Fibroblast of skin of right quadriceps (primary cell): ENCODE measurements at places on chromosomes 13 and 19.

GRCh38 chr13:112709825-112710783, 20.3 kb downstream of the ATP11A start:
- no peak for DNase-seq

DNA sequence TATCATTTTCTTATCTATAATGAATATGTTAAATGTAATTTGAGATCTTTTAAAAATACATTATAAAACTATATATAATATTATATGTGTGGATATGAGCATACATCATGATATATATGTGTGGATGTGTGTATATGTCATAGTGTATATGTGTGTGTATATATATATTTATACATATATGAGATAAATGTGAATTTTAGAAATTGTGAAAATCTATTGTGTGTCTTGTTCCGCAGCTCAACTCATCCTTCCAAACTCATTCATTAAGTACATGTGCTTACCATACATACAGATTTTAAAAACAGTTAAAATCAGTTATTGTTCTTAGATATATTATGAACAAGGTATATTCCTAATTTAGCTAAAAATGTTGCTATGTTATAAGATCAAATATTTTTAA, 435.2 kb upstream of the MIR17HG start:
- no peak for DNase-seq

- peak; percentile 40 for DNase-seq
Measured at GRCh38 chr13:72839831-72840426, 58.0 kb downstream of the PIBF1 start.

DNA sequence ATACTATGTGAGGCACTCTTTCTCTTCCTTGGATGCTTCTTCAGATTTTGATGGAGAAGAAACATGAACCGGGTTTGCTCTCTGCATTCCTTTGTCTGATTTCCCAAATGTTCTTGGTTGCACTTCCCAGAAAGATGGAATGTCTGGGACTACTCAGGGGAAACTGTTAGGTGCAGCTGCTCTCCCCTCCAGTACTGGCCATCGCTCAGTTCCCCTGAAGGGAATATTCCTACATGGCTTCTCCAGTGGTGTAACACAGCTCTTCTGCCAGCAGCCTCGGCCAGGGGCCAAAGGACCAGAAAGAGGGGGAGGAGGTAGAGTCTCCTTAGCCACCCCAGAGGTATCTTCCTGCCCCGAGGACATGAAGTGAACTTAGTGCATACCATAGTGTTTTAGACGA, 33.5 kb upstream of the SPRY2 start:
- DNase-seq = no peak

DNA sequence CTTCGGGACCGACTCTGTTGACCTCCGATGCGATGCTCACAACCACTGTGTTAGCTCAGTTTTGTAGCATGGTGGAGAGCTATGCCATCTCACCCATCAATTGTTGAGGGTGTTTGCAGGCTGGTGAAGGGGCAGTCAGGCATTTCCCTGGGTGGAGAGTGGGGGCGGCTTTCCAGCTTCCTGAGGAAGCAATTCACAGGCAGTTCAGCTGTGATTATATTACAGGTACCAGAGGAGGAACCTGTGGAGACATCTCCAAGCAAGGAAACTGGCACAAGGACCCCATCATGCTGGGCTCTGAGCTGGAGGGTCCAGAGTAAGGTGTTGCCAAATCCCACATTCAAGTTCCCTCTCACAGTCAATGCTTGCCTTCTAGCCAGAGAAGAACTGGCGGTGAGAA, 166.0 kb upstream of the ZNF536 start:
- no peak for DNase-seq

DNA sequence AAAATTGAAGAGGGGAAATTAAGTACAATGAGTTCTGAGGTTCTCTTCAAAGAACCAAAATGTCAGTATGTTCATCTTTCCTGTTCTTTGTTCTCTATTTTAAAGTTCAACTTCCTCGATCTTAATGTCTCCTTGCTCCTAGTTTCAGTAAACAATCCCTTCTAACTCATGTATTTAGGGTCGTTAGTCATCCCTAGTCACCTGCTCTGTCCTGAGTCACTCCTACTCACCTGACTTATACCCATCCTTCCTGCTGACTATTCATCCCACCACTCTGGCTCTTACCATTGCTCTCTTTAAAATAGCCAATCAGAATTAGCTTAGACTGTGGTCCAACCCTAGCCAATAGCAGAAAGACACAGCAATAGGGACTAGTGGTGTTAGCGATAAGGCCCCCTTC, 24.3 kb downstream of the ZNF90 start:
- no peak for DNase-seq

- peak; percentile 2 for DNase-seq
Measured at GRCh38 chr13:91817250-91817649, 418.8 kb downstream of the GPC5 start.

- DNase-seq = no peak
Measured at GRCh38 chr19:45352914-45353796, 12.6 kb downstream of the KLC3 start.

DNA sequence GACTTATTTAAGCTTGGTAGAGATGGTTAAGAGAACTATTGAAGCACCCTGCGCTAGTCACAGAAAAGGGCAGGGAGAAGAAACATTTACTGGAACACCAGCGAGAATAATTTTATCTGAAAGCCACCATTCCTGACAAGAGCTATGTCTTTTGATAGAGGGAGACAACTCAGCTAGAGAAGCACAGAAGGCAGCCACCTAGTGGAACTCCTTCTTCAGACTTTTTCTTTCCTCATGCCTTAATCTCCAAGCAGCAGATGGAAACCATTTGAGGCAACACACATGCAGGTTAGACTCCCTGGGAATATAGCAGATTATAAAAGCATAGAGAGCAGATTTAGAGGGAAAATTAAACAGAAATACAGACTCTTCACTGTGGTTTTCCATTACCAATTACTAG, 813.4 kb downstream of the SLITRK6 start:
- DNase-seq = no peak

GRCh38 chr13:32191452-32191998, 123.6 kb downstream of the ZAR1L start:
- no peak for DNase-seq

- no peak for DNase-seq
Measured at GRCh38 chr19:47094557-47095475, 18.8 kb downstream of the ZC3H4 start.

DNA sequence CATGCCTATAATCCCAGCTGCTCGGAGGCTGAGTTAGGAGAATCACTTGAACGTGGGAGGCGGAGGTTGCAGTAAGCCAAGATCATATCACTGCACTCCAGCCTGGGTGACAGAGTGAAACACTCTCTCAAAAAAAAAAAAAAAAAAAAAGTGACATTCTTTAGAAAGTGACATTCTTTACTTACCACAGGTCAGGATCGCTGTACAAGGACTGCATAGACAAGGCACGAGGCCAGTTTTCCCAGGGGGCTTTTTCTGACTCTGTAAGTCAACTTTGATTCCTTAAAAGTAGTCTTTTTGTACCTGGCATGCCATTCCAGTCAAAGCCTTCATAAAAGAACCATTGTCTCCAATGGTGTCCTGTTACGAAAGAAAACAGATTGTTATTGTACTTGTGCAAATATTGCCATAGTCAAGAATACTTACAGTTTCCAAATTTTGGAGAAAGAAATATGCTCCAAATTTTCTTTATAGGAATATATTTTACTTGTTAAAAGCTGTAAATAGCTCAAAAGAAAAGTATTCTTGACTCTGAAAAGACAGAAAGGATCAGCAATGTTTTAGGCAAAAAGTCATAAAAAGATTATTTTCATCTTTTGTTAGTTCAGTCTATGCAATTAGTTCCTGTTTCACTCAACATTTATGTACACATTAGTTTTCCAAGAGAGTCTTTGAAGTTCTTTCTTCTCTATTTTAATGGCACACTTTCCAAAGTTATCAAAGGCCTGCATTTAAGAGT, 39.3 kb downstream of the CEACAM1 start:
- no peak for DNase-seq

- no peak for DNase-seq
Measured at GRCh38 chr19:4370418-4371041, 27.2 kb downstream of the MPND start.

- no peak for DNase-seq
Measured at GRCh38 chr13:35909837-35910540, 221.2 kb downstream of the DCLK1 start.

GRCh38 chr13:52878831-52879230, 30.4 kb upstream of the PCDH8 start:
- DNase-seq = no peak

DNA sequence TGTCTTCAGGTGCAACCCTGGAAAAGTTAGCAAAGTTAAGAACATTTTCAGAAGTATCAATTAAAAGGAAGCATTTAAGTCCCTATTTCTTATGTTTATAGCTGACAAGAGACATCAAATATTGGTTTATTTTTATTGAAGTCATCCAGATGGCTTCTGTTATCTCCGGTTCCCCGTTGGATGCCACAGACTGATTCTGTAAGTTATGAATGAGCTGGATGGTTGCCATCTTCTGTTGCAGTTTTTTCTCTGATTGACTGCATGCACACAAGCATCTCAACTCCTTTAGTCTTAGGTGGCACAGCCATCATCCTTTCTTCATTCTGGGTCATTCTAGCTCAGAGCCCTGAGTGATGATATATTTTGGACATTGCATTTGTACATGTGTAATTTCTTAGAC, 10.6 kb upstream of the OXGR1 start:
- DNase-seq = peak; percentile 24

DNA sequence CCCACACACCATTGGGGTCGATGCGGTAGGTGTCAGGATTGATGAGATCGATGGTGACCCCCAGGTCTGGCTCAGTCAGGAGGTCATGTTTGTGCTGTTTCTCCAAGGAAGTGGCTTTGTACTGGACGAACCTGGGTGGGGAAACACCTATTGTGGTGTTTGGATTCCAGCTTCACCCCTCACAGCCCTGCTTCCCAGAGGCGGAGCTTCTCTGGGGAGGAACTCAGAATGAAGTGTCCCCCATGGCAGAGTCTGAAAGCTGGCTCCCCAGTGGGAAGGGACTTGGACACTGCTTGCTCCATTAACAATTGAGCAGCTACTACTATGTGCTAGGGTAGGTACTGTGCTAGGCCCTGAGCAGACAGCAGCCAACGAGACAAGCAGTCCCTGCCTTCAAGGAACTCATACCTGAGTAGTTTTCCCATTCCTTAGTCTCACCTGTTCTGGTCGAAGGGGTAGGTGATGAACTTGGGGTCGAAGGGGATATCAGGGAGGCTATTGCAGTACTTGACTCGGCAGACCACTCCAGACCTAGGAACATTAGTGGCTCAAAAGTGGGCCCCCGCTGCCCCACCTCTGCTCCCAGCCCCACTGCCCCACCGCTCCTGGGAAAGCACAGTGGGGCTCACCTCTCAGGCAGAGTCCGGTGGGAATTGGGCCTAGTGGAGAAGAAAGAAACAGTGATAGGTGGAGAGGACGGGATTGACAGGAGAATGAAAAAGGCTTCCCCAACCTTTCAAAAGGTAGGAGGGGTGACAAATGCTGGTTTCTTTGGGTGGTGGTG, 1.1 kb downstream of the PAF1 start:
- DNase-seq = no peak
